ENCODE measurements at places on chromosomes 2 and 18. TPM values are rescaled to one million over a fixed set of nuclear protein-coding genes. Genes with fewer than 3 reads are reported as not detected.

GRCh38 chr2:105432749-105433148, 33.9 kb upstream of the FHL2 start:
- no peaks in the 10 kb centered on the region for H3K27me3 ChIP-seq
- no peak for DNase-seq
- no peak overlapping the region for H3K27ac ChIP-seq
- H3K4me1 ChIP-seq, result peaks cover 15% of the 10 kb centered on the region
- no peak overlapping the region for H3K4me3 ChIP-seq

DNA sequence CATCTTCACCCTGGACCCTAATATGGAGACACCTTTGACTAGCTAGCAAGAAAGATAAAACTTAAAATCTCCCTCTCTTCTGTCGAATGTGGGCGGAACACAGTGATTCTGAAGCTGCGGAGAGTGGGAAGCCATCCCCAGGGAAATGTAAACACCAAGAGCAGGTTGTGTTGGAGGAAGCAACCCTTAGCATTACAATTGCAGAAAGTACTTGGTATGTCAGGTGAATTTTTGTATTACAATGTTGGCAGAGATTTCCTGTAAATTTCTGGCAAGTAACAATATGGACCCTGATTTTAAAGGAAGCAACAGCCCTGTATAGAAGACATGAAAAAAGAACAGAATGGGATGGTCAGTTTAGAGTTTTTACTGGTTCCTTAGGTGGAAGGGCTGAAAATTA, 35.8 kb downstream of the TSN start:
- no peaks in the 10 kb centered on the region for H3K27me3 ChIP-seq
- H3K4me3 ChIP-seq, result no peak overlapping the region
- no peak for DNase-seq
- no peak overlapping the region for H3K27ac ChIP-seq
- H3K36me3 ChIP-seq, result no peaks in the 10 kb centered on the region

DNA sequence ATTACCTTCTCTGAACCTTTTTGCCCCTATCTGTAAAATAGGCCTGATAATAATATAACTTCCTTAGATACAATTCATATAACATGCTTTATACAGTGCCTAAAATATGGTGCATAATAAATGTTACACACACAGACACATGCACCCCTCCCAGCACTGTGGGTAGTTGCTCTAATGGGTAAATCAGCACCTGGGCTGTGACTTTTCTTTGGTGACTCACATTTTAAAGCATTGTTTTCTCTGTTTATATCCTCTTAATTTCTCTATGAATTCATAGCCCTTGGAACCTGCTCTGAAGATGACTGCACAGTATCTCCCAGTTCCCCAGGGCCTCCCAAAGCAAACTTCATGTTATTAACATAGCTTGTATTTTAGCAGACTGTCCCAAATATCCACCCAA, 248.2 kb upstream of the TNP1 start:
- no peaks in the 10 kb centered on the region for H3K27me3 ChIP-seq
- H3K36me3 ChIP-seq, result no peaks in the 10 kb centered on the region
- peak overlapping the region; percentile 65 for H3K27ac ChIP-seq
- peaks cover 24% of the 10 kb centered on the region for H3K4me1 ChIP-seq
- no peak for DNase-seq

GRCh38 chr2:130372055-130372832, 16.4 kb downstream of the PTPN18 start:
- H3K4me1 ChIP-seq, result no peaks in the 10 kb centered on the region
- no peaks in the 10 kb centered on the region for H3K27me3 ChIP-seq
- peak overlapping the region; percentile 63 for H3K27ac ChIP-seq
- peak overlapping the region; percentile 87 for H3K4me3 ChIP-seq

DNA sequence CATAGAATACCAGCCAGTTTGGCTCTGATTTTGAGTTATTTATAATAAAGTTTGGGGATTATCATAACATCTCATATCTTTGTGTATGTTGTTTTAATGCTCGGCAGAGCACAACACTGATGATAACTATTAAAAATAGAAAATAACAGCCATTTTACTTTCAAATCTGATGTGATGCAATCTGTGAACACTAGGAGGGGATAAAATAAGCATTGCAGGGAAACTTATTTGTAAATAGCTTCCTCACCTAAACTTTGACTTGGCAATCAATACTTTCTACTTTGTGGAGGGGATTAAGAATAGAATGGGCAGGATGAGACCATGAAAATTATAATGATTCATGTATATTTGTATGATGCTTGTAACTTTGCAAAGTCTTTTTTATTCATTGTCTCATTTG, 54.4 kb downstream of the USP14 start:
- H3K27ac ChIP-seq, result no peak overlapping the region
- H3K27me3 ChIP-seq, result no peaks in the 10 kb centered on the region
- H3K4me3 ChIP-seq, result no peak overlapping the region
- H3K4me1 ChIP-seq, result no peaks in the 10 kb centered on the region
- no peak for DNase-seq
- H3K36me3 ChIP-seq, result peaks cover 97% of the 10 kb centered on the region

DNA sequence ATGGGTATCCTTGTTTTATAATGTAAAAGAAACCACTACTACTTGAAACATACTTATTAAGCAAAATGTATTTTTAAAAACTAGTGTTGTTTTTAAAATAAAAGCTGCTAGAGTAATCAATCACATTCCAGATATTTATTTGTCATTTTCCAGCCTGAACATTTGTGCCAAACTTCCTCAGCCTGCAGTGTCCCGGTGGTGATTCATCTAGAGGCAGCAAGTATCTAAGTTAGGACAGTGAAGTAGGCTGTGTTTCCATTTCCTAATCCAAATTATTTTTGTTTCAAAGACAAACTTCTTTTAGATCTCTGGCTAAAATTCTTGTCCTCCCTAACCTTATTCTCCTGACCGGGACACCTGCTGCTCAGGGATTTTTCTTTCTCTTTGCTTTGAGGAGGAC, 12.8 kb upstream of the GCG start:
- H3K4me1 ChIP-seq, result no peaks in the 10 kb centered on the region
- no peaks in the 10 kb centered on the region for H3K27me3 ChIP-seq
- H3K27ac ChIP-seq, result no peak overlapping the region

GRCh38 chr18:5410582-5410981, 115.1 kb upstream of the ZBTB14 start:
- no peaks in the 10 kb centered on the region for H3K36me3 ChIP-seq
- H3K4me3 ChIP-seq, result no peak overlapping the region
- H3K27ac ChIP-seq, result no peak overlapping the region
- no peaks in the 10 kb centered on the region for H3K27me3 ChIP-seq

GRCh38 chr2:98543842-98544241, 64.5 kb downstream of the COA5 start:
- no peak for DNase-seq
- peaks cover 5% of the 10 kb centered on the region for H3K36me3 ChIP-seq
- H3K4me3 ChIP-seq, result no peak overlapping the region

DNA sequence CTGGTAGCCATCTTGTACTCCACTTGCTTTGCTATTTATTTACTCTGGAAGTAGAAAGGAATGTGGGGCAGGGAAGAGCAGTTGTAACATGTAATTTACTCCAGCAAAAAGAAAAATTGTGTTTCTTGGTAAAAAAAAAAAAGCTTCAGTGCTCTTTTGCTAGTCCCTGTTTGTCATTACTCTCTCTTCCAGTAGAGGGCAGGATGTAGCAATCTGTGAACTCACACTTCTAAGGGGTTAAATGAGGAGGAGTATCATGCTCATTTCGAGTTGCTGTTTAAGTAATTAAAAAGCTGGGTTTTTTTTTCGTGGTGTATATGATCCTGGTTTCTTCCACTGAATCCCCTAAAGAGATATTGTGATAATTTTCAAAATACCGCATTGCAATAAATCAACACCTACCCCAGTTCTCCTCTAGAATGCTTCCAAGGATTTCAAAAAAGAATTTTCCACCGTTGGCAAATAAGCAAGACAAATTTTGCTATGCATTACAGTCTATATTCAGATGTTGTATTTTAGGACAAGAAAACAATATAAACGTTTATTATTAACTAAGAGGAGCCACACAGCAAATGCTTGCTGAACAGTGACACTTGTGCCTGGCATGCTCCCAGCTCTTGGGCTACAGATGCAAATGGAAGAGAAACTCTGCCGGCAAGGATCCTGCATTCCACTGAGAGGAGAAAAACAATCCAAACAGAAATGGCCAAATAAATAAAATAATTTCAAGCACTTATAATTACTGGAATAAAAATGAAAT, 261.6 kb downstream of the ASXL3 start:
- no peaks in the 10 kb centered on the region for H3K36me3 ChIP-seq
- no peak overlapping the region for H3K27ac ChIP-seq
- no peak for DNase-seq
- no peaks in the 10 kb centered on the region for H3K4me1 ChIP-seq
- H3K4me3 ChIP-seq, result no peak overlapping the region

DNA sequence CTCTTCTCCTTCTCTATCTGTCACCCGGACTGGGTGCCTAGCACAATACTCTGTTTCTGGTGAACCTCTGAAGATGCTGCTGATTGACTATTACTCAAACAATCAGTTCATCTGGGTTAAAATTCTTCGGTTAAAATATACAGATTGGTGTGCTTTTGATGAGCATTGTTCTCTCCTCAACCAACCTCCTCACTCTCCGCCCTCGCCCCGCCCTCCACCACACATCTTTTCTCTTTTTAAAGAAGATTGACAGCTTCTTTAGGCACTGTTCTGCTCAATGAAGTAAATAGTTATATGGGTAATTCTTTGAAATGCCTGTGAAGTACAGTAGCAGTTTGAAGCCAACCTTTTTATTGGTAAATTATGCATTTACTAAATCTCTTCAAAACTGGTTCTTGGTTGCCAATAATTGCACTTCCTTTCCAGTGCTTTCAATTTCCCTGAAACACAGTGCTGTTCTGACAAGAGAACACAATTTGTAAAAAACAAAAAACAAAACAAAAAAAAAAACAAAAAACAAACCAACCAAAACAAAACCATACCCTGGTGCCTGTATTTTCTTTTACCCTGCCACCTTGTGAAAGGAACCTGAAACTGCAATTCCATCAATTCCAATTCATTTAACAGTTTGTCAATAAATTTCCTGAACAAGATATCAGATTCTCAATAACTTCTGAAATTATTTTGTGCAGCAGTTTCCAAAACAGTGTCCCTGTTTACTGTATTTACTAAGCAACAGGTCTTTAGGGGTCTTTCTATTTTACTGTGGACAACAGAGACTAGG, 188.6 kb downstream of the LRP1B start:
- DNase-seq, result no peak
- H3K4me1 ChIP-seq, result no peaks in the 10 kb centered on the region
- H3K36me3 ChIP-seq, result no peaks in the 10 kb centered on the region

- no peak overlapping the region for H3K27ac ChIP-seq
- peaks cover 8% of the 10 kb centered on the region for H3K4me1 ChIP-seq
- no peaks in the 10 kb centered on the region for H3K27me3 ChIP-seq
- DNase-seq, result peak; percentile 13
- H3K4me3 ChIP-seq, result no peak overlapping the region
- H3K36me3 ChIP-seq, result no peaks in the 10 kb centered on the region
Measured at GRCh38 chr2:240915526-240916341, 9.6 kb downstream of the CROCC2 start.

DNA sequence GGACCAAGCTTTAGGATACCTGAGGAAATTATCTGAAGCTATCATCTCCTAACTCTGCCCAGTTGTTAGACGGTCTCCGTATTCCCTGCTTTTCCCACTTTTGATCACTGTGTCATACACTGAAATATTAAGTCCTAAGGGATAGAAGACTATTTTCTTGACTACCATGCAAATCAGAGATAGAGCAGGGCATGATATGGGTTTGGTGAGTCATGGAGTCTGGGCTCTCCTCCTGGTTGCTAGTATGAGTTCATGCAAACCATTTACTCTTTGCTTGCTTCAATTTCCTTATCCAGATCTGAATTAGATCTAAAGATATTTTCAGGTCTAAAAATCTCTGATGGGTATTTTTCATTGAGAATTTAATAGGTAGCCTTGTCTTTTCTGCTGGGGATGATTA, 55.0 kb downstream of the EHBP1 start:
- DNase-seq, result no peak
- no peaks in the 10 kb centered on the region for H3K27me3 ChIP-seq
- H3K36me3 ChIP-seq, result no peaks in the 10 kb centered on the region
- no peak overlapping the region for H3K27ac ChIP-seq

- no peak overlapping the region for H3K4me3 ChIP-seq
- no peak overlapping the region for H3K27ac ChIP-seq
- DNase-seq, result peak; percentile 28
- no peaks in the 10 kb centered on the region for H3K27me3 ChIP-seq
- H3K4me1 ChIP-seq, result no peaks in the 10 kb centered on the region
Measured at GRCh38 chr18:49008716-49009115, 58.0 kb upstream of the SMAD7 start.

- H3K4me1 ChIP-seq, result peaks cover 45% of the 10 kb centered on the region
- peaks cover 10% of the 10 kb centered on the region for H3K36me3 ChIP-seq
- no peaks in the 10 kb centered on the region for H3K27me3 ChIP-seq
- H3K27ac ChIP-seq, result peak overlapping the region; percentile 99
Measured at GRCh38 chr2:232699110-232699509, 2.0 kb downstream of the GIGYF2 start.

DNA sequence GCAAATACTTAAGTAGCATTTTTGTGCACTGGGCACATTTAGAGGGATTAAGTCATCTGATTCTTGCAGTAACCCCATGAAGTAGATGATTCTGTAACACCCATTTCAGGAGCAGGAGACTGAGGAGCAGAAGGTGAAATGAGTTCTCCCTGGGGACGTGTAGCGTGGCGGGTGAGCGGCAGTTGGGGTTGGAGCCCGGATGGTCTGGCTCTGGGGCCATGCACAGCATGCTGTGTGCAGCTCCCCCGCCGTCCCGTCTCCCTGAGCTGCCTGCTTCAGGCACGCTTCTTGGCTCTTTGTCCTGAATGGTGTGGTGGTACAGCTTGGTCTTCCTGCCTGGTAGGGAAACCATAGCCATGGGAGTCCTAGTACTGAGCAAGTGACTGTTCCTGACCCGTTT, 32.4 kb downstream of the INPP4A start:
- no peak overlapping the region for H3K4me3 ChIP-seq
- no peak for DNase-seq
- H3K36me3 ChIP-seq, result no peaks in the 10 kb centered on the region

- H3K36me3 ChIP-seq, result no peaks in the 10 kb centered on the region
- H3K27me3 ChIP-seq, result no peaks in the 10 kb centered on the region
- DNase-seq, result no peak
- H3K4me1 ChIP-seq, result no peaks in the 10 kb centered on the region
- no peak overlapping the region for H3K27ac ChIP-seq
- no peak overlapping the region for H3K4me3 ChIP-seq
Measured at GRCh38 chr2:69298261-69298660, 88.8 kb downstream of the GFPT1 start.

GRCh38 chr2:63741884-63742579, 99.7 kb upstream of the UGP2 start:
- H3K27ac ChIP-seq, result peak overlapping the region; percentile 87
- H3K27me3 ChIP-seq, result no peaks in the 10 kb centered on the region
- H3K4me3 ChIP-seq, result no peak overlapping the region
- H3K4me1 ChIP-seq, result peaks cover 32% of the 10 kb centered on the region

- no peak overlapping the region for H3K27ac ChIP-seq
- H3K27me3 ChIP-seq, result no peaks in the 10 kb centered on the region
- no peak overlapping the region for H3K4me3 ChIP-seq
- H3K4me1 ChIP-seq, result no peaks in the 10 kb centered on the region
- no peak for DNase-seq
Measured at GRCh38 chr18:9536354-9537152, 61.2 kb downstream of the RALBP1 start.

GRCh38 chr18:48673853-48674721, 135.3 kb downstream of the CTIF start:
- no peak overlapping the region for H3K27ac ChIP-seq
- H3K36me3 ChIP-seq, result peaks cover 27% of the 10 kb centered on the region
- no peaks in the 10 kb centered on the region for H3K27me3 ChIP-seq
- no peak overlapping the region for H3K4me3 ChIP-seq
- H3K4me1 ChIP-seq, result peaks cover 24% of the 10 kb centered on the region

Gene GAREM2
- 1.7 TPM for total RNA-seq

Gene ARMC9
- total RNA-seq, result 18.4 TPM

Gene SLC9A2
- 9.2 TPM for total RNA-seq

Gene RNF125
- total RNA-seq, result 4.2 TPM

Gene RAB17
- 1.2 TPM for total RNA-seq

Gene IMPACT
- 21.4 TPM for total RNA-seq

All from psoas muscle (tissue), 8 donors.